ENCODE measurements at places on chromosomes 6 and 20.

DNA sequence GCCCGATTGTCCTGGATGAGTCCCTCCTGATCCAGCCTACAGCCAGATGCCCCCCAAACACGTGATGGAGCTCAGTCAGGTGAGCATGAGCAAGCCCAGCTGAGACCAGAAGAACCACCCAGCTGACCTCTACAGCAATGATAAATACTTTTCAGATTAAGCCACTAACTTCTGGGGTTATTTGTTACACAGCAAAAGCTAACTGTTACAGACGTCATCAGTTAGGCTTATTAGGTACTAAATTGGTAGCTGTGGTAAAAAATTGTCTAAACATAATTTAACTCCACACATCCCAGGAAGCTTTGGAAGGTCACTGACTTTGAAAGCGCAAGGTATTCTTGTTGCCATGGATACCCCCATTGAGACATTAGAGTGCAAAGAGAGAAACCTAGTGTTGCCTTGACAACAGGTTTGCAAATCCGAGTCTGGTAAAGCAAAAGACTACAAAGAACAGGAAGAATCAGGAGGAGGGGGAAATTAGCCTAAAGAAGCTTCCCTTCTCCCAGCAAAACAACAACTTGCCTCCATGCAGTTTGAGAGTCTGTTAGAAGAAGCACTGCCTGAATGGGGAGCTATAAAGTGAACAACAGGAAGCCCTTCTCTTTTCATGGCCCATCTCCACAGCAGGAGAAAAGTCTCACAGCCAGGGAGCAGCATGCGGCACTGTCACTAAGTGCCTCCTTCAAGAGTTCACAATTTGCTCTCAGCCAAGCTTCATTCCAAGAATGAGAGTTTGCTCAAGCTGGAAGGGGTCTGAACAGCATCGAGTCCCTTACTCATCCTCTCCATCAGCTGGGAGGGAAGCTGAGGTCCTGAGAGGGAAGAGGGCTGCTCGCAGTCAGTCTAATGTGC lies 41.7 kb upstream of the ZNF831 start:
- no peak for DNase-seq
- H3K4me3 ChIP-seq = no peak overlapping the region
- no peak overlapping the region for H3K27ac ChIP-seq
- no peaks in the 10 kb centered on the region for H3K36me3 ChIP-seq

- no peak overlapping the region for H3K27ac ChIP-seq
- H3K36me3 ChIP-seq = no peaks in the 10 kb centered on the region
- H3K4me3 ChIP-seq = no peak overlapping the region
- no peaks in the 10 kb centered on the region for H3K4me1 ChIP-seq
- no peaks in the 10 kb centered on the region for H3K27me3 ChIP-seq
These were observed 337.6 kb upstream of the HSF2 start for GRCh38 chr6:122061855-122062254.

DNA sequence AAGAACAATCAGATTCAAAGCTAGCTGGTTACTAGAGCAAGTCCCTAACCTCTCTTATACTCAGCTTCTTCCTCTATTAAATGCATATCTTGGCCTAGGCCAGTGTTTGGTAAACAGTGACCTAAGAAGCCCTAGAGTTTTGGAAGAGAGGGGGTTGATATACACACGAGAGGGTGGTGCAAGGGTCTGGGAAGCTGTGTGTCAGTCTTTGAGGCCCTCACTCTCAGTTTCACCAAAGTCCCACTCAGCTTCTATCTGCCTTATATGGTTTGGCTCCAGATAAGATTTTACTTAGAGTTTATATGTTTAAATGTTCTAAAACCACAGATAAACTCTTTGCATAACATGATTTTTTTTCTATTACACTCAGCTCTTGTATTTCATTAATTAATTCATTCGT lies 526.1 kb upstream of the BTBD3 start:
- no peak for DNase-seq
- H3K36me3 ChIP-seq = no peaks in the 10 kb centered on the region
- H3K4me3 ChIP-seq = no peak overlapping the region
- H3K27ac ChIP-seq = no peak overlapping the region

- no peak overlapping the region for H3K4me3 ChIP-seq
- H3K4me1 ChIP-seq = peaks cover 26% of the 10 kb centered on the region
- no peak for DNase-seq
- no peak overlapping the region for H3K27ac ChIP-seq
- H3K27me3 ChIP-seq = no peaks in the 10 kb centered on the region
- no peaks in the 10 kb centered on the region for H3K36me3 ChIP-seq
These were observed 6.2 kb downstream of the PXT1 start for GRCh38 chr6:36436466-36436865.

DNA sequence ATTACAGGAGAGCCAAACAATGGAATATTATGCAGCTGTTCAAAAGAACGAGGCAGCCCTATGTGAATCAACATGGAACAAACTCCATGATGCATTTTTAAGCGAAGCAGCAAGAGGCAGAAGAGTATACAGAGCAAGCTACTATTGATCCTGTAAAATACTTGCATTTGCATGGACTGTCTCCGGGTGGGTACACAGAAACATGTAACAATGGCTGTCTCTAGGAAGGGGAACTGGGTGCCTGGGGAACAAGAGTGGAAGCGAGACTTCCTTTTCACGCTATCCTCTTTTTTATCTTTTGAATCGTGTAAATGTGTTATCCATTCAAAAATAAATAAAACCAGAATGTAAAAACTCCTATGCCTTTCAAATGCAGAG lies 93.3 kb upstream of the SIRPA start:
- H3K27me3 ChIP-seq = no peaks in the 10 kb centered on the region
- H3K27ac ChIP-seq = no peak overlapping the region

DNA sequence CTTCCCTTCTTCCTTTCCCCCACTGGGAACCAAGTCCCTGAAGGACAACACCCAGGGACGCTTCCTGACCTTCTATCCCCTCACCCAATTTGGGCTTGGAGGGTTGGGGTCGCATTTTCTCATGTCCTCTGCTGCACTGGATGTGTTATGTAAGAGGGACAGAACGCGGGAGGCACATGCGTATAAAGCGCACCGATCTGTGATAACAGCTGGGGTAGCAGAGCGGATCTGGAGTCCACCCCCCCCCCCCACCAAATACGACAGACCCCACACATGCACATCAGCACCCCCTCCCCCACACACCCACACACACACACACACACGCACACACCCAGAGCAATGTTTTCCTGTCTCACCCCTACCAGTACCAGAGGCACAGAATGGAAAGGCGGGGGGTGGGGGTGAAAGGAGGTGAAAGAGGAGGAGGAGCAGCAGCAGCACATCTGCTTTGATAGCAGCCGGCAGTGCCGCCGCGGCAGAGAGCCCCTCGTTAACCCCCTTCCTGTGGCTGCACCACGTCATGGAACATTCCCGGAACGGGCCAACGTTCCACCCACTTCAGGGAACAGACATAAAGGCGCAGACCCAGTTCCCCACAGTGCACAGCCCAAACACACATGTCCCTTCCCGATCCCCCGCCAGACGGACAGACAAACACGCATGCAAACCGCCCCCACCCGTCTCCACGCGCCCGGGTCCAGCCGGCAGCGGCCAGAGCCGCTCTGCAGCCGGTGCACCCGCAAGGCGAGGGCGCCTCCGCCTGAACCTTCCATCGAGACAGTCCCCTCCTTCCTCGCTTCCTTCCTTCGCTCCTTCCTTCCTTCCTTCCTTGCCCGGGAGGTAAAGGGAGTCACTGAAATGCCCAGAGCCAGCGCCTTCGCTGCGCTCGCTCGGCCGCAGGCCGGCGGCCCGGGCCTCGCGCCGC lies 590 bp downstream of the HIVEP2 start:
- DNase-seq = peak; percentile 55
- peaks cover 33% of the 10 kb centered on the region for H3K4me1 ChIP-seq
- H3K27ac ChIP-seq = peak overlapping the region; percentile 76
- no peaks in the 10 kb centered on the region for H3K27me3 ChIP-seq
- H3K4me3 ChIP-seq = peak overlapping the region; percentile 89
- H3K36me3 ChIP-seq = no peaks in the 10 kb centered on the region

DNA sequence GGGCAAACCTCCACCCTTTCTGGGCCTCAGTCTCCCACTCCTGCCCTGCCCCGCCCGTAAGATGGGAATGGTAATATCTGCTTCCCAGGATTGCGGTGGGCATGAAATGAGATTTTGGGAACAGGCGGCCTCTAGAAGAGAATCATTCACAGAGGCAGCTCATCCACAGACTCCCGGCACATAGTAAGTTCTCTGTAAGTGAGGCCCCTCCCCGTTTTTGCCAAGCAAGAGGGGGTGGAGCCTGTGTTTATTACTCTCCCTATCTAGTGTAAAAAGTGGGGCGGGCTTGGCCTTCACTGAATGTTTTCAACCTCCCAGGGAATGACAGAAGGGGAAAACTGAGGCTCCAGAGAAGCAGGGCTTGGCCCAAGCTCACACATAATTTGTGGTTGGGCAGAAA lies 20.0 kb downstream of the SUN5 start:
- H3K4me1 ChIP-seq = no peaks in the 10 kb centered on the region
- H3K4me3 ChIP-seq = no peak overlapping the region
- H3K36me3 ChIP-seq = no peaks in the 10 kb centered on the region
- H3K27me3 ChIP-seq = peaks cover 70% of the 10 kb centered on the region
- H3K27ac ChIP-seq = no peak overlapping the region

- no peak overlapping the region for H3K4me3 ChIP-seq
- H3K36me3 ChIP-seq = no peaks in the 10 kb centered on the region
- no peaks in the 10 kb centered on the region for H3K27me3 ChIP-seq
- H3K27ac ChIP-seq = no peak overlapping the region
- DNase-seq = no peak
- H3K4me1 ChIP-seq = no peaks in the 10 kb centered on the region
These were observed 99.6 kb downstream of the CEP57L1 start for GRCh38 chr6:109194880-109195279.

DNA sequence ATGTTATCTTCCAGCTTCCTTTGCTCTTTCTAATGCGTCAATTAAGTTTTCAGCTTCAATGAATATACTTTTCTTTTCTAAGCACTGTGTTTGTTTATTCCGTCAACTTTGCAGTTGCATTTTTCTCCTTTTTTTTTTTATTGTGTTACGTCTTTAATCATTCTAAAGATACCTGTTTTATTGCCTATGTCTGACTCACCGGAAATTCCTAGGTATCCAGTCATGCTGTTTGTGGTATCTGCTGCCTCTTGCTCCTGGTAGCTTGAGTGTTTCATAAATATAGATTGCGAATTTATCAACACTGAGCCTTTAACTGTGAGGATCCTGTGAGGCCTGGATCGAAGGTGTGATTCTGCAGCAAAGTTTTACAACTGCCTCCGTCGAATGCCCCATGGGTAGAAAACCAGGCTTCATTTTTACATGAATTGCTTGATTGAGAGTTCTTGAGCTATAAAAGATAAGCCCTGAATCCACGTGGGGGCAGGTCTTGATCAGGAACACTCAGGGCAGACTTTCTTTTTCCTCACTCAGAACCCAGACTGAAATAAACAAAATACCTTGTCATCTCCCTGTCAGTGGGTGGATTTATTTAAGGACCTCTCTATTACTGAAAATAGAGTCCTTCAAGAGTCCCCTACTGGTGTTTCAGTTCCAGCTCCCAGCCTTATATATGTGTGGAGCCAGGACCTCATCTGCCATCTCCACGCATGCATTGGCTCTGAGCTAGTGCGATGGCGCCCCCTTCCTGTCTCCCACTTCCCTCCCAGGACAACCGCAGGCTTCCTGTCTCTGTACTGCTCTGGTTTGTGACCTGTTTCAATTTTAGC lies 60.1 kb upstream of the LRRC1 start:
- peaks cover 53% of the 10 kb centered on the region for H3K4me1 ChIP-seq
- DNase-seq = peak; percentile 59
- H3K27ac ChIP-seq = peak overlapping the region; percentile 95
- H3K36me3 ChIP-seq = no peaks in the 10 kb centered on the region
- H3K4me3 ChIP-seq = peak overlapping the region; percentile 44
- no peaks in the 10 kb centered on the region for H3K27me3 ChIP-seq

DNA sequence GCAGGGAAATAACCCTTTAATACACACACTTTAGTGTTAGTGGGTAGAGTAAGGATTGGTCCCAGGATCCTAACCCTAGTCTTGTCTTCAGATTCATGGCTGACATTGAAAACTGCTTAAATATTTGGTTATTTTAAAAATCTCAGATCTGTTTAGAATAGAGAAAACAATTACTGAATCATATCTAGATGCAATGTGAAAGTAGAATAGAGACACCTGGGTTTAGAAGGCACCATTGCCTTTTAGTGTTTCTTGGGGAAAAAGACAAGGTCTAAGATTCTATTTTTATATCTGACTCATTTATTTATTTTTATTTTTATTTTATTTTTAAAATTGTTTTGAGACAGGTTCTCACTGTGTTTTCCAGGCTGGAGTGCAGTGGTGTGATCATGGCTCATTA lies 6.0 kb downstream of the DDX43 start:
- H3K36me3 ChIP-seq = no peaks in the 10 kb centered on the region
- no peak overlapping the region for H3K4me3 ChIP-seq
- H3K27me3 ChIP-seq = no peaks in the 10 kb centered on the region

Data from PC-9 (cell line).